ENCODE measurements at places on chromosomes 2 and 18.

DNA sequence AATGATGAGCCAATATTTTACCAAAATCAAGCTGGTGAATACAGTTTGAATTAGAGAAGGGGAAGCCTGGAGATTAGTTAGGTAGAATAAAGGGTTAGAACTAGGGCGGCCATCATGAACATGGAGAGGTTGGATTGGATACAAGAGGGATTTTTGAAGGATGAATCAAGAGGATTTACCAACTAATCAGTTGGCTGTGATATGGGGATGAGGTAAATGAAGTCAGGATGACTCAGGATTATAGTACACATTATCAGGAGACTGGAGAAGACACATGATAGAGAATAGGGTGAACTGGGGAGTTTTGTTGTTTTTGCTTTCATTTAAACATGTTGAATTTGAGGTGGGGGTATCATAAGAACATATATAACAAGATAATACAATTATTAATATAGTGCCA is 73.8 kb upstream of the PROKR1 start:
- no peak for DNase-seq

GRCh38 chr2:157808421-157808820 is 67.7 kb downstream of the ACVR1 start:
- no peak for DNase-seq

- no peak for DNase-seq
These were observed 181.2 kb upstream of the FSHR start for GRCh38 chr2:49335546-49335945.

DNA sequence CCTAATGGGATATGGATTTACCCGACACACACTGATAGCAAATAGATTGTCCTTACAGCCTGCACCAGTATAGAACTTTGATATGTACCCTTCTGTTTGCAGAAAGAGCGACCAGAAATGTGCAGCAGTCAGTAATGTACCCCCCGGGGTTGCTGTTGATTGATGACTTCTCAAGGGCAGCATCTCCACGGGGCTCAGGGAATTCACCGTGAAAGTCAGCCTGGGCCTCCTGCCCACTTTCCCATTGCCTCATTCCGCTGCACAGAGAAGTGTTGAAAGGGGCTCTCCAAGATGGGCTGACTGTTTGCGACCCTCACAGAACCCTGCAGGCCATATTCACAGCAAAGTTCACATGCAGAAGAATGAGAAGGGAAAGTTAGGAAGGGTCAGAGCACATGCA is 241.3 kb downstream of the PRKCE start:
- DNase-seq, result no peak

- DNase-seq, result no peak
These were observed 4.0 kb upstream of the LCLAT1 start for GRCh38 chr2:30443081-30443480.
